Spleen (tissue), 13 donors: ENCODE measurements at places on chromosomes 11 and 22. TPM values are rescaled to one million over a fixed set of nuclear protein-coding genes. Genes with fewer than 3 reads are reported as not detected.

DNA sequence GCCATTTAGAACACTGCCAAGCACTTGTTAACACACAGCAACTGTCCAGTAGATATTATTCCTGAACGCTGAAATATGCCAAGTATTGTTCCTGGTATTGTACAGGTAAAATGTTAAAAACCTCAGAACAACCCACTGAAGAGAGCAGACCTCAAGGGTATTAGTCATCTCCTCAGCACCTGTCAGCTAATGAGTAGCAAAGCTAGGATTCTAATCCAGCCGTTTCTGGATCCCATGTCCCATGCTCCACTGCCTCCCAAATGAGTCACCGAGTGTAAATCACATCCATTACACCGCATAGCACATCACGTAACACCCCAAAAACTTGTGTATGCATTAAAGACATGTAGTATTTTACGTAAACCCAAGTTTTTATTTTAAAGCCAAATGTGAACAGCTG, 705.4 kb upstream of the TENM4 start:
- DNase-seq: no peak

DNA sequence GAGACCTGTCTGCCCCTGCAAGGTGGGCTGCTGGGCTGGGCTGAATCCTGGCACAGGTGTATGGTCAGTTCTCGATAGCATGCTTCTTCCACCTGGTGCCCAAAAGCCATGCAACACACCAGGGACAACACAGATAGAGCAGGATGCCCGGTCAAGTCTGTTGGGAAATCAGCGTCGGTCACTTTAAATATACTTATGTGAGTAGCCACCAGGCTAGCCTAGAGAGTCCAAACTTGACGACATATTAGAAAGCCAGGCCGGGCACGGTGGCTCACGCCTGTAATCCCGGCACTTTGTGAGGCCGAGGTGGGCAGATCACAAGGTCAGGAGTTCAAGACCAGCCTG, 8.9 kb downstream of the C1QTNF6 start:
- DNase-seq: no peak

- no peak for DNase-seq
These were observed 36.7 kb downstream of the SPATA19 start for GRCh38 chr11:133808393-133809140.

GRCh38 chr11:98434296-98434695, 586.5 kb upstream of the CNTN5 start:
- no peak for DNase-seq

DNA sequence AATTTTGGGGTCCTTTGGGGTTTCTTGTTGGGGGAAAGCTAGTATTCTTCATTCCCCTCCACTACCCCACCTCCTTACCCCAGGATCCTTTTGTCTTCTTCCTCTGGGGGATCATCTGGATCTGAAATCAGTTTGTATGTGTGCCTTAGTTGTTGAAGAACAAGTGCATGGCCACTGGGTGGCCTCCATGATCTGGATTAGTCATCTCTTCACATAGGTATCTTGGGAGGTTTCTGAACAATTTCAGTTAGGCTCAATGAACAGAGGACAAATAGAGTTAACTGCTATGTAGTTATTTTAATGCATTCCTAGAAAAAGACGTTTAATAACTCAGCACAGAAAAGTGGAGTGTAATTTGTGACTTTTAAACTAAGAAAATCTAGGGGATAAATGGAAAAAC, 7.1 kb upstream of the VWA5A start:
- no peak for DNase-seq

NCAM1 gene
- 8.1 TPM for total RNA-seq

DNA sequence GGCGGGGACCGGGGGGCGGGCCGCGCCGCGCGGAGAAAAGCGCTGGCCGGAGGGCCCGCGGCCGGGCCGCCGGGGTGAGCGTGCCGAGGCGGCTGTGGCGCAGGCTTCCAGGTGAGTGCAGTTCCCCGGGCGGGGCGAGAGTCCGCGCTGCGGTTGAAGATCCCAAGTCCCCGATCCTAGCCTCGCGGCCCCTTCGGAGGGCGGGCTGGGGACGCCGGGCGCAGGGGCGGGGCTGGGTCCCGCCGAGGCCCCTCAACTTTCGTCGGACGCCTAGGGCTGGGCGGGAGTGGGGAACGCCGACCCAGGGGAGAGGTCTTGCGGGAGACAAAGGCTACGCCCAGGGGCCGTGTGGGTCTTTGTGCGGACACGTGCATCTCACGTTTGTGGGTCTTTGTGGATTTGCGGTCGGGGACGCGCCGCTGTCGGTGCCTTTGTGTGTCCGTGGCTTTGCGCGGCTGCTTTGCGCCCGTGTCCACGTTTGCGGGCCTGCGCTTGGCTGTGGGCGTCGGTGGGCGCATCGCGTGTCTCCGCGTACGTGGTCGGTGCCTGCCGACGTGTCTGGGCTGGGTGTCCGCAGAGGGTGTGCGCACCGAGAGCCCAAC, at the start of gene TSKU:
Gene TSKU (plus strand): TSS at position 63 of the 602 bp plus-strand sequence. CDS start 12,261 bp downstream, outside the sequence.
- no peak for DNase-seq

LMO1 gene
- 1.0 TPM for total RNA-seq

NTM gene
- 1.6 TPM for total RNA-seq

GRCh38 chr11:134244593-134244992, 8.6 kb downstream of the THYN1 start:
- DNase-seq: no peak

TTC36 gene
- not detected for total RNA-seq

GRCh38 chr22:41913842-41914534, 886 bp downstream of the SHISA8 start:
- DNase-seq: no peak

DNA sequence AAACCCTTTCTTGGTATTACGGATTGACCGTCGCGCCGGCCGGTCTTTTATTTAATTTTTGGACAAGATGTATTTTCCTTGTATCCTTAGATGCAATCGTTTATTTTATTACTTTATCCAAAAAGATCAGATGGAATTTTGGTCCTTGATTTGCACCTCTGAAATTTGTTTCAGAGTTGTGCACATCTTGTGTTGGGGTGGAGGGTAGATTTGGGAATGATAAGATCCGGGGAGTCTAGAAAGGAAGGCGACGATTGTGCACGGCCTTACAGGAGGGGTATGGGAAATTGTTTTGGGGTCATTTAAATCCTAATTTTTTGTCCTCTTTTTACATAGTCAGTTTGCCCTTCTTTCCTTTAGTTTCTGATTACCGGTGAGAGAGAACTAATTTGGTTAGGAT, 1.4 kb downstream of the KDM2A start:
- peak; percentile 8 for DNase-seq

GRCh38 chr11:13233173-13233745, 44.3 kb upstream of the BMAL1 start:
- no peak for DNase-seq

GRCh38 chr11:40125054-40125453, 1334.4 kb downstream of the LRRC4C start:
- no peak for DNase-seq

KRTAP5-1 gene
- total RNA-seq: not detected

NEFH gene
- 1.4 TPM for total RNA-seq

GRCh38 chr11:87061766-87062165, 24.0 kb downstream of the TMEM135 start:
- DNase-seq: no peak

- no peak for DNase-seq
These were observed 81.7 kb downstream of the BARX2 start for GRCh38 chr11:129457321-129457720.

GRCh38 chr11:30433831-30434230, 110.9 kb downstream of the ARL14EP start:
- no peak for DNase-seq

HTR3B gene
- not detected for total RNA-seq

- peak; percentile 53 for DNase-seq
These were observed 75.4 kb upstream of the KCNQ1OT1 start for GRCh38 chr11:2775083-2775625.

DNA sequence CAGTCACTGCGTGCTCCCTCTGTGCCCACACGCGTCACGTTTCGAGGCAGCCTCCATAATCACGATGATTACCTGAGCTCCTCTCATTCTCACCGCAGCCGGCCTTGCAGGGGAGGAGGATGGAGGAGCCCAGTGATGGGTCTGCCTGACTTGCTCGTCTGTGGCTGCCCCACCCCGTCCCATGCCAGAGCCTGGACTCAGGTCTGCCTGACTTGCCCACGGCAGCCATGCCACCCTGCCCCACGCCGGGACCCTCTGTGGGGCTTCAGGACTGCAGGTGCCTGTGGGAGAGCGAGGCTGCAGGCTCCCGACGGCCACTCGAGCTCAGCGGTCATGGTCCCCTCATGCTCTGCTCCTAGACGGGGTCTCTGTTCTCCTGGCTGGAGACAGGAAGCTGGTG, 1025.1 kb downstream of the BRD1 start:
- DNase-seq: peak; percentile 63

XKR3 gene
- not detected for total RNA-seq

DNA sequence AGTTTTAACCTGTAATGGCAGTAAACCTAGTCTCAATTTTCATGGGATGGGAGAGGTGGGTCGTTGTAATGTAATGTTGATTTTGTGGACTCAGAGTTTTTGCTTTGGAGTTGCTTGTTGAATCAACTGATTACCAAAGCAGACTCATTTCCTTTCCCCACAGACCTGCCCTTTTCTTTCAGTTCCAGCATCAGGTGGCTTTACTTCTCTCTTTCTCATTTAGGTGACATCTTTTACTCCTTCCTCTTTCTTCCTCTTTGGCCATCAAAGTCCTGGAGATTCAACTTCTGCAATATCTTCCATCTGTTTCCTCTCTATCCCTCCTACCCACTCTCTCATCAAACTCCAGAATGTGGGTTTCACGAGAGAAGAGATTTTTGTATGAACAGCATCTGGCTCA, 313.9 kb downstream of the TMEM135 start:
- no peak for DNase-seq

MOGAT2 gene
- total RNA-seq: not detected

GRCh38 chr11:119744577-119744976, 15.6 kb upstream of the NECTIN1 start:
- peak; percentile 16 for DNase-seq

- no peak for DNase-seq
These were observed 43.0 kb downstream of the DSCAML1 start for GRCh38 chr11:117754030-117754429.

- DNase-seq: no peak
These were observed 37.9 kb downstream of the IZUMO1R start for GRCh38 chr11:94342250-94342649.

- peak; percentile 82 for DNase-seq
These were observed 24.3 kb upstream of the ADA2 start for GRCh38 chr22:17243524-17243923.
